ENCODE measurements at places on chromosomes 12 and 14. TPM values are rescaled to one million over a fixed set of nuclear protein-coding genes. Genes with fewer than 3 reads are reported as not detected.
A peak's percentile ranks its signal among the peaks of the same experiment; 100 is the strongest.

NKX2-8 gene
- total RNA-seq = not detected

HOXC9 gene
- 1.8 TPM for total RNA-seq

- H3K4me1 ChIP-seq = no peaks in the 10 kb centered on the region
- DNase-seq = no peak
- no peak overlapping the region for H3K27ac ChIP-seq
- H3K36me3 ChIP-seq = no peaks in the 10 kb centered on the region
- H3K4me3 ChIP-seq = no peak overlapping the region
- no peaks in the 10 kb centered on the region for H3K27me3 ChIP-seq
Observed at GRCh38 chr12:33476058-33476457, 36.4 kb upstream of the SYT10 start.

DNA sequence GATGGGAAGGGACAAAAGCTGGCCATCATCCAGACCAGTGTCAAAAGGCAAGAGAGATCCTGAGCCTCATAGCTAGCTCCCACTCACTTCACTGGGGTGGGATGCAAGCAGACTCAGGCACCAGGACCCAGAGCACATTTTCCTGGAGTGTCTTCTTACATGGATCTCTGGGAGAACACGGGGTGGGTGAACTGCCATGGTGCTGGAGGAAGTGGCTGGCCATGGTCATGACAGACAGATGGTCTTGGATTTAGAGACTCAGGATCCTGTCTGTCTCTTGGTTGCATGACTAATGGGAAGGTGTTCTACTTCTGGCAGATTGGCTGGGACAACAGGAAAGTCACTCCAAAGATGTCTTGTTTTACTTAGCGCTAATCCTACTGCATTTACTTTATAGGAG, 311.5 kb downstream of the ATP23 start:
- no peaks in the 10 kb centered on the region for H3K27me3 ChIP-seq
- no peak for DNase-seq
- H3K36me3 ChIP-seq = no peaks in the 10 kb centered on the region
- H3K4me3 ChIP-seq = no peak overlapping the region
- no peaks in the 10 kb centered on the region for H3K4me1 ChIP-seq

GRCh38 chr12:125395583-125396215, 330.5 kb downstream of the AACS start:
- DNase-seq = no peak
- no peaks in the 10 kb centered on the region for H3K36me3 ChIP-seq
- H3K27ac ChIP-seq = no peak overlapping the region
- H3K4me3 ChIP-seq = no peak overlapping the region
- no peaks in the 10 kb centered on the region for H3K4me1 ChIP-seq

DNA sequence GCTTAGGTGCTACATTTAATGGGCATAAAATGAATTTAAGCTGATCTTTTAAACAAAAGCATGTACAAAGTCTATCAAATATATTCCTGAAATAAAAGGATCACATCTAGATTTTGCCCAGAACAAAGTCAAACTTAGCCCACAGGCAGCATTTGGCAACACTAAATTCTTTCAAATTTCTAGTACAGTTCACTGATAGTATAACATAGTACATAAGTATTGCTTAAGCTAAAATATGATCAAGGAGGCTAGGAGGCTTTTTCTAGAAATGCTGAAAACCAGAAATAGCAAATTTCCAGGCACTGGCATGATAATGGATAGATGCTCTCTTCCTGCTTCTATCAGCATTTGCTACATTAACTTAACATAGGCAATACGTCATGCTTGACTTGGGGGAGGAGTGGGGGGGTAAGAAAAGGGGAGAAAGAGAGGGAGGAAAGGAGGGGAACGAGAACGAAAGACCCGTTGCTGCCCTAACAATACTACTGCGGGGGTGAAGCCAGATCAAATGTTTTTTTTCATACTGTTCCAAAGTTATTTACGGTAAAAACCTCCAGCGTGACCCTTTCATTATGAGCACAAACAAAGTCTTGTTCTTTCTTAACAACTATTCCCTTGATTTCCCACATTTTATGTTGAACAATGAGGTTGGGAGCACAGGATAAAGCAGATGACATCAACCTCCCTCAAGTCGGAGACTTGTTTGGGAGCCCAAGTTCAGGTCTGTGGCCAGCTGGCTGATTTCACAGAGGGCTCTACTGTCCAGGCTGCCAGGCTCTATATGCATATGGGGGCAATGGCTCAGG, 10.6 kb downstream of the TMED10 start:
- peak overlapping the region; percentile 62 for H3K27ac ChIP-seq
- no peaks in the 10 kb centered on the region for H3K27me3 ChIP-seq
- no peak for DNase-seq
- H3K36me3 ChIP-seq = no peaks in the 10 kb centered on the region
- H3K4me1 ChIP-seq = peaks cover 5% of the 10 kb centered on the region
- no peak overlapping the region for H3K4me3 ChIP-seq

- no peaks in the 10 kb centered on the region for H3K36me3 ChIP-seq
- peak; percentile 24 for DNase-seq
- H3K27ac ChIP-seq = peak overlapping the region; percentile 66
- H3K4me1 ChIP-seq = peaks cover 8% of the 10 kb centered on the region
- no peak overlapping the region for H3K4me3 ChIP-seq
- H3K27me3 ChIP-seq = no peaks in the 10 kb centered on the region
Observed at GRCh38 chr14:55123101-55123500, 6.0 kb upstream of the LGALS3 start.
